ENCODE measurements at places on chromosomes 2 and 18.
A peak's percentile ranks its signal among the peaks of the same experiment; 100 is the strongest.

DNA sequence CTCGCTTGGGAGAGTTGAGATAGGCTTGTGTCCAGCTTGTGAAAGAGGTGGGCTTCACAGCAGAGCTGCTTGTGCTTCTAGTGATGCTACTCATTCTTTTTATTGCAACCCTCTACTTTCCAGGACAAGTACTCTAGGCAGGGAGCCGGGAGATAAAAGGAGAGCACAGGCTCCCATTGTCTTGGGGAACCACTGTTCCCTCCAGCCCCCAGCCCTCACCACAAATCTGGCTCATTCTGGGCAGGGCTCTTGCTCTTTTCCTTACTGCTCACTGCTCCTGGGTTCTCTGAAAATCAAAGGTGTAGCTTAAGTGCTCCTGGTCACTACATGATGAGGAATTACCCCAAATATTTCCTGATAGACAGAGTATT is 81.4 kb downstream of the CABYR start:
- no peak for DNase-seq

DNA sequence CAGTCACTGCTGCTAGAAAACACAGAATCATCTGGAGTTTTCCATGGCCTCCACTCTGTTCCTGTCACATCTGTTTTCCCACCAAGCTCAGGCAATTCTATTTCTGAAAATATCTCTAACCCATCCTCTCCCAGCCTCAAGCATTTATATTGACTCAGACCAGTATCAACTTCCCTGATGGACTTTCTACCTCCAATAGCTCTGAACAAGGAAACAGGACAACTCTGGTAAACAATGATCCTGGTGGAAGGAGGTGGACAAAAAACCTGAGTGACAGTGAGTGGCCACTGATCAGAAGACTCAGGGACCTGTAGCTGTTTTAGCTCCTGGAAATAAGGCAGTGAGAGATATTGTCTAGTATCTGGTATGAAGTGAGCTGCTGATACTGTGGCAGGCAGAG is 23.4 kb downstream of the BMP10 start:
- DNase-seq: no peak

DNA sequence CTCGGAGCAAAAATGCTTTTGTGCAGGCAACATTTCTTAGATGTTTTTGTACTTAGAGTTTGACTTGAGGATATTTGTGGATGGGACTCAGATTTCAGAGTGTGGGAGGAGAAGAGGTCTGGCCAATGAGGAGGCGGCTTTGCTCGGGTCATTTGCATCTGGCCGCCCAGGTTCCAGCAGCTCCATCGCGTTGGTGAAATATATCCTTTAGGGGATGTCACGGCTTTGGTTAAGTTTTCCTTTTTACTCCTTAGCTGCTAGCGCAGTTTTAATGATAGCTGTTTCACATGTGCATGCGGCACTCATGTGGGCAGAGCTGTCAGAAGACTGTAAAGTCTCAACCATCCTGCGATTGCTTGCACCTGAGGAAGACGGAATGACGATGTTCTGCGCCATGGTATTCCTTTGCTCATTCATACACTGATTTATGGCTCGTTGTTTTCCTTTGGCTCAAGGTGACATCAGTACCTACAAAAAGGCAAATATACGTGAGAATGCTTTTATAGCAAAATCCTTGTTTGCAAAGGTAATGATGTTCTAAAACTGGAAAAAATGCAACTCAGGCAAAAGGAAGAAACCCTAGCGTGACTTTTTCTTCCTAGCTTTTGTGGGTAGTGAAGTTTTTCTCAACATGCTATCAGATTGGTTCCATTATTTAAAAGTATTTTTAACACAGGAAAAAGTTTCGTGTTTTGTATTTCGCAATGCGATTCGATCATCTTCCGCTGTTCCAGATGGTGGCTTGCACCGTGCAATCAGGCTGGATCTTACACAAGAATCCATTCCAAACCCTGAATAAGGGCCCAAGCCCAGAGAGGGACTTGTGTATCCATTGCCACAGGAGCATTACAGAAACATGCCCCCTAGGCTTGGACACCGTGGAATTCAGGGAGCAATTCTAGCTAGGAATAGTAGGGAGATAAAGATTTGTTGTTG is 70.5 kb upstream of the ZNF516 start:
- peak; percentile 69 for DNase-seq

DNA sequence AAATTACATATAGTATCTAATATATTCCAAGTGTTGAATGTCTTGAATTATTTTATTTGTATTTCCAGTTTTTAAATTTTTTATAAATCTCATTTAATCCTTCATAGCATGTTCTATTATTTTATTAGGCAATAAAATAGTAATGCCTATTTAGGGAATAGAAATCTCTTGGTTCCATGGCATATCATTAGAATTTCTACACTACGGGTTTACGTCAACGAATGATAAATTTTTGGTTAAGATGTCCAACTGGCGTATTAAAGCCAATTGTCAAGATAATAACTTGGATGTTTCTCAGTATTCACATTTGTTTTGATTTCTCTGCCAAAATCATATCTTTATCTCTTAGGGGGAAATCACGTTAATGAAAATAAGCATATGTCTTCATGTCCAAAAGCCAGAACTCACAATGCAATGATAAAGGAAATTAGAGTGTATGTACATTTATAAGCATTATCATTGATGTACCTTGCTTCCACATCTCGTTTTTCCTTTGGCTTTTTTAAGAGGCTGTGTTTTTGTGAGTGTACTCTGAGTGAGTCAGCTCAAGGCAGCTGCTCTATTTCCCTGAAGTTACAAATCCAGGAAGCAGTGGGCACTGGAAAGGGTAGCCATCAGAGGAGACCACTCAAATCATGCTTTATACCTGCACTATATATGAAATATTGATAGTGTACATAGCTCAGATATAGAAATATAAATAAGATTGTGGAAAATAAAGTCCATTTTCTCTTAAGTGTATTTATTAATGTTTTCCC is 115.8 kb upstream of the PDE1A start:
- DNase-seq: no peak

GRCh38 chr2:206368933-206369569 is 74.3 kb upstream of the ADAM23 start:
- no peak for DNase-seq

- DNase-seq: no peak
Measured at GRCh38 chr18:58565021-58565420, 63.9 kb downstream of the ALPK2 start.
